Forelimb muscle (tissue), 1 donor: ENCODE measurements at places on chromosomes 13 and 19. TPM values are rescaled to one million over a fixed set of nuclear protein-coding genes. Genes with fewer than 3 reads are reported as not detected.

GRCh38 chr19:56508290-56508778 lies 679 bp downstream of the ZNF471 start:
- DNase-seq = no peak

- DNase-seq = no peak
Observed at GRCh38 chr19:13039211-13039789, 44.0 kb downstream of the NFIX start.

DNA sequence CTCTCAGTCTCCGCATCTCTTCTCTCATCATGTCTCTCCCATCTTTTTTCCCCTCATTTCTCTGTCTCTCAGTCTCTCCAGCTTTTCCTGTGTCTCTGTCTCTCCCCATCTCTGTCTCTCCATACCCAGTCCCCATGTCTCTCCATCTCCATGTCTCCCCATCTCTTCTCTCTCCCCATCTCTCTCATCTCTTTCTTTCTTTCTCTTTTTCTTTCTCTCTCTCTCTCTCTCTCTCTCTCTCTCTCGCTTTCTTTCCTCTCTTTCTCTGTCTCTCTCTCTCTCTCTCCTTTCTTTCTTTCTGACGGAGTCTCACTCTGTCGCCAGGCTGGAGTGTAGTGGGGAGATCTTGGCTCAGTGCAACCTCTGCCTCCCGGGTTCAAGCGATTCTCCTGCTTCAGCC lies 12.6 kb upstream of the NFIX start:
- DNase-seq = no peak

DNA sequence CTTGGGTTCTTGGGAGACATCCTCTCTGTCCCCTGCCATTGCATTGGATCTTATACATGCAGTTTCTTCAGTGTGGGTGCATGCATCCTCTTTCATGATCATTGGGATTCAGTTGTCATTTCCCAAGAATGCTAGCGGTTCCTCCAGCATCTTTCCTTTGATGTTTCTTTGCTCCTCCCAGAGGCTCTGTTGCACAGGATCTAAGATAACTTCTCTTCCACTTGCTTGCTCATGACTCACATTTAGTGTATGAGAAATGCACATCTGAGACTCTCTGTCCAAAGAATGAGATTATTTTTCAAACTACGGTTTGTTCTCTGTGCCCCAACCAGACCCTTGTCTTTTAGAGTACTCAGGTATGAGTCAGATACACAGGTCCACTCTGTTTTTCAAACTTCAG lies 197.1 kb downstream of the NDFIP2 start:
- DNase-seq = no peak

- no peak for DNase-seq
Observed at GRCh38 chr13:45538382-45538781, 73.6 kb downstream of the COG3 start.

DNA sequence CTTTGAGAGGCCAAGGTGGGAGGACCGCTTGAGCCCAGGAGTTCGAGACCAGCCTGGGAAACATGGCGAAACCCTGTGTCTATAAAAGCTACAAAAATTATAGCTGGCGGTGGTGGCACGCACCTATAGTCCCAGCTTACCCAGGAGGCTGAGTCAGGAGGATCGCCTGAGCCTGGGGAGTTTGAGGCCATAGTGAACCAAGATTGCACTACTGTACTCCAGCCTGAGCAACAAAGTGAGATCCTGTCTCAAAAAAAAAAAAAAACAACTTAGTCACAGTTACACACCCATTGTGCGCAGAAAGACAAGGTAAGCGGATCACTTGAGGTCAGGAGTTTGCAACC lies 728 bp upstream of the DENND1C start:
- no peak for DNase-seq

- no peak for DNase-seq
Observed at GRCh38 chr19:53057904-53058580, 13.5 kb downstream of the ERVV-2 start.

GRCh38 chr19:57441979-57442752 lies 7.0 kb downstream of the ZNF749 start:
- no peak for DNase-seq

DNA sequence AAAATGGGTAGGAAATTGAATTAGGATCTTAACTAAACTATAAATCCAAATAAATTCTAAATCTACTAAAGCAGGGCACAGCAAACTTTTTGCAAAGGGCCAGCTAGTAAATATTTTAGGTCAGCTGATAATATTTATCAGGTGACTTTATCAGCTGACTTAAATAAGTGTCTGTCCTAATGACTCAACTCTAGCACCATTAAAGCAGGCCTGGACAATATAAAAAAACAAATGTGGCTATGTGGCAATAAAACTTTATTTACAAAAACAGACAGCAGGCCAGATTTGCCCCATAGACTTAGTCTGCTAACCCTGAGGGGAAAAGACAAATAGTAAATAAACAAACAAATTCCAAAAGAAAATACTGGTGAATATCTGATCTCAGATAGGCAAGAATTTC lies 27.7 kb upstream of the DOCK9 start:
- DNase-seq = no peak

- DNase-seq = no peak
Observed at GRCh38 chr13:73954808-73955207, 179.4 kb downstream of the KLF12 start.

GRCh38 chr19:10699650-10700335 lies 1.4 kb upstream of the QTRT1 start:
- no peak for DNase-seq

DNA sequence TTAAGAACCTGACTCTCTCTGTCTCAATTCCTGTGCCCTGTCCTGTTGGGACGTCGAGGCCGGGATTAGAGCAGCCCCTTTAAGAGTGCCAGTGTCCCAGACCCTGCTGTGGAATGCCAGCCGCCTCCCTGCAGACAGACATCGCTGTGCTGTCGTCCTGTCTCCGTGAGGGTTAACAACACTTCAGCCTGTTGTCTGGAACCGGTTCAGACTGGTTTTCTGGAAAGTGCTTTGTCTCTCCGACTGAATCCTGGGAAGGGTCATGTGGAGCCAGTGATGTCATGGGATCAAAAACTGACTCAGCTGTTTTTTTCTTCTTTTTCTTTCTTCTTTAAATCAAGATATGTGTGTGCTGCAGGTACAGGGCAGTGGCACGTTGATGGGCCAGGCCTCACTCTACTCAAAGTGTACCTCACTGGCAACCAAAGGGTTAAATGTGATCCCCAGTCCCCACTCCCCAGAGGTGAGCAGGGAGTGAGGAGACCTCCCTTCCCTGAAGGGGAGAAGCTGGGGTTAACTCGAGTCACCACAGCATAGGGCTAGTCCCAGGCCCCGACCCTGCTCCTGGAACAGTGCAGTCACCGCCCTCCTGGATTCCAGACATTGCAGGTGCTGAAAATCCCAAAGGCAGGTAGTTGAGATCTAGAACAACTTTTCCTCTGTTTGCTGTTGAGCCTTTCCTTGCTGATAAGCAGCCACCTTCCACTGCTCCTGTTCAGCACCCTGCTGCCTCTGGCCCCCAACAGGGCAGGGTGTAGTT lies 50.8 kb downstream of the TSSK6 start:
- peak; percentile 45 for DNase-seq

GRCh38 chr19:18898607-18899408 lies 2.9 kb upstream of the CERS1 start:
- DNase-seq = no peak

DNA sequence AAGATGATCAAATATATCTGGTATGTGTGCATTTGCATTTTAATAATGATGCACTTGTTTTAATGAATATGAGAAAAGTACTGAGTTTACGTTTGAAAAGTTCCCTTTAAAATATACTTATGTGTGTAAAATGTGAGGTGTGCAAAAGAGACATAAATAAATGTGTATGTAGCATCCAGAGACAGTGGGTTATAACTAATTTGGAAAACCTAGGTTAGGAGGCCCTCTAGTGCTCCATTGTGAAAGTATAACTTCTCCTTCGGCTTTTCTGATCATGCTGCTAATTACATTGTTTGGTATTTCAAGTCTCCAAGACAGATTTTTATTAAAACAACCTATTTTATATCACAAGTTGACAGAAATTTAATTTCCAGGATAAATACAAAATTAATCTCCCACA lies 30.1 kb downstream of the SCEL start:
- no peak for DNase-seq

GRCh38 chr13:111604097-111604496 lies 283.7 kb downstream of the TEX29 start:
- no peak for DNase-seq

Gene FBXO17
- polyA plus RNA-seq = 30.9 TPM

Gene ZNF541
- 0.08 TPM for polyA plus RNA-seq

Gene COG3
- polyA plus RNA-seq = 19.8 TPM

Gene BSPH1
- not detected for polyA plus RNA-seq

Gene C19orf85
- not detected for polyA plus RNA-seq

Gene PSG6
- polyA plus RNA-seq = 0.16 TPM

Gene CACNA1A
- 1.6 TPM for polyA plus RNA-seq

Gene C19orf67
- polyA plus RNA-seq = not detected
